D341Med (cell line): ENCODE measurements at places on chromosomes 1 and 21.

DNA sequence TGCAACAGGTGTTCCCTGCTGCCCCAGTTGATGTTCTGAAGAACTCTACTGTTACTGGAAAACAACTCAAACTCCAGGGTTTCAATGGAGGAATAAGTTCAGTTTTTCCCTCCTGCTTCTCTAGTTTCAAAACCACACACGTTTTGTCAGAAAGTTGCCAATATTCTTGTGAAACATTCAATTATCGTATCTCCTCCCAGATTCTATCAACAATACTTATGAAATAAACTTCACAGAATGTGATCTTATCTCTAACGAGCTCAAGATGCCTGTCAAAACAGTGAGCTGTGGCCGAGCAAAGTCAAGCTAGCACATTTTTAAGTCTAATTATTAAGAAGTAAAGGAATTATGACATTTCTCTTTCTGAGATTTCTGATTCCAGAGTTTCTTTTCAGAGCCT is 4.7 kb downstream of the OR2B11 start:
- no peak for DNase-seq

DNA sequence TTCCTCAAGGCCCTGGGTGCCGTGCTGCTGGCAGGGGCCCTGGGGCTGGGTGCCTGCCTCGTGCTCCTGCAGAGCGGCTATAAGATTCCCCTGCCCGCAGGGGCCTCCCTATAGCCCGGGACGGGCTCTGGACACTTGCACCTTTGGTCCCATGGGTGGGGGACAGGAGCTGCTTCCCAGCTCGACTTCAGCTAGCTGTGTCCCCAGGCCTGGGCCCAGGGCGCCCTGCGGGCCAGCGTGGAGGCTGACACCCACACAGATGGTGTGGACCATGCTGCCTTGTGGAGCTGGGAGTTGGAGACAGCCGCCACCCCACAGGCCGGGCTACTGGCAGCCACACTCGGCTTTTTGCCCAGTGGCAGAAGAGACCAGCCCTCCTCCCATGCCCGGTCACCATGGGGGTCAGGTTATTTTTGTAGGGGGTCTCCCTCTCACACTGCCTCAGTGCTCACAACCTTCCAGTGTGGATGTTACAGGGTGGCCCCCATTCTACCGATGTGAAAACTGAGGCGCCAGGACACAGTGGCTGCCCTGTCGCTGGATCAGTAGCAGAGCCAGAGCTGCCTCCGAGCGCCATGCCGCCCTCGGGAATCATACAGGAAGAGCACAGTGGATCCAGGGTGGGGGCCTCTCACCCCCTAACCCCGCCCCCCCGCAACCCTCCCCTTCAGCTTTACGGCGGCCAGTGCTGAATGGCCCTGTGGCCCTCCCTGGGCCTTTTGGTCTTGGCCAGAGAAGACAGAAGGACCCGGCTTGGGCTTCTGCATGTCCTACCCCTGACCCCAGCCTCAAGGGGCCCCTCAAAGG is 57.8 kb downstream of the DISP3 start:
- no peak for DNase-seq

DNA sequence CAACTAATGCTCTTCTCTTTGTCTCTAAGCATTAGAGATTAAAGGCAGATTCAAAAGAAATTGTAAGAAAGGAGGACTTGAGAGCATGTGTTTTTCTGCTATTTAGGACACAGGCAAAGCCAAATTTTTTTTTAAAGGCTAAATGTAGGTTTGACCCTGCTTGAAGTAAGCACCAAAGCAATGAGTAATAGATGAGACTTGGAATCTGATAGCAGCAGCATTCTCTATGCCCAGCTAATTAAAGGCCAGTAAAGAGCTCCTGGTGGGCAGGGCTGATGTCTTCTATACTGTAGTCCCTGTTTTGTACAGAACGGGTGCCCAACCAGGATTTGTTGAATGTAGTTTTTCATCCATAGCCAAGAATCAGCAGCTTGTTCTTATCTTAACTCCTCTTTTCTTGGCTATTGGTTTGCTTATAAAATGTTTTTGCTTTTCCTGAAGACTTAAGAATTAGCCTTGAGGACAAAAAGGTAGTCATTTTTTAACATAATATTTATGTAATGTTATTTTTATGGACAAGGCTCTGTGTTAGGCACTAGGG is 179.6 kb downstream of the LMO4 start:
- no peak for DNase-seq

GRCh38 chr21:28738882-28739281 is 253.8 kb downstream of the LTN1 start:
- DNase-seq = no peak

DNA sequence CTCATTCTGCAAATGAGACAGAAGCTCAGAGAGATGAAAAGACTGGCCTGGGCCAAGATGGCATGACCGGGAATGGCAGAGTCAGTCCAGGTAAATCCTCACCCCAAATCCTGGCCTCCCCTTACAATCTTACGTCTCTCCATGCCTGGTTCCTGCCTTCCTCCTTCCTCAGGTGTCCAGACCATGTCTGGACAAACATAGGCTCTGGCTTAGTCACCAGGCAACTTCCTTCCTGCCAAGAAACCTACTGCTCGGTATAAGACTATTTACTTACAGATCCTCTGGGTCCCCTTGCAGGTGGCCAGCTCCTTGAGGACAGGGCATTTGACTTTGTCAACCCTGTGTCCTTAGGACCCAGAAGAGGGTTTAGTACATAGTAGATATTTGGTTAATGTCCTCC is 69.4 kb upstream of the ROR1 start:
- no peak for DNase-seq

DNA sequence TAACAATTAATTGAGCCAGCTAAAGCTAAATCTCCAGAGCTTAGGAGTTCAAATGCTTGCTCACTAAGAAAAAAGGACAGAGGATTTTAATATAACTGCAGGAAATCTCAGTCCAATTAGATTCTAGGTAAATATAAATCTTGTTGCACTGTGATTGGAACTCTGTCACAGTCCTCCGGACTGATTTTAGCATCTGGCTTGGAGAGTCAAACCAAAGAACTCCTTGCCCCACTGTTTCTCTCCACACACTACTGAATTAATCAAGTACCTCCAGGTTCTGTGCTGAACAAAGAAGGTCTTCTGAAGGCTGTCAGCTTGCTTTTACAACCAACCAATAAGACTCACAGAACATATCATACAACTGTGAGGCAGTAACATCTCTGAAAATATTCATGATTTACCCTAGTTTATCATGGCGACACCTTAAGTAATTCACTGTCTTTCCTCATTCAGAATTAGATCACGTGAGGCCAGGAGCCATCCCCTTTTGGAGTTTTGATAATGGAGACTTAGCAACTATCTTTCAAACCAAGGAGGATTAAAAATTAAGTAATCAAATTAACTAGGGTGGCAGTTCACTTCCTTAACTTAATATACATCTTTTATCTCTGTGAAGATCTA is 176.0 kb downstream of the RERE start:
- DNase-seq = no peak

DNA sequence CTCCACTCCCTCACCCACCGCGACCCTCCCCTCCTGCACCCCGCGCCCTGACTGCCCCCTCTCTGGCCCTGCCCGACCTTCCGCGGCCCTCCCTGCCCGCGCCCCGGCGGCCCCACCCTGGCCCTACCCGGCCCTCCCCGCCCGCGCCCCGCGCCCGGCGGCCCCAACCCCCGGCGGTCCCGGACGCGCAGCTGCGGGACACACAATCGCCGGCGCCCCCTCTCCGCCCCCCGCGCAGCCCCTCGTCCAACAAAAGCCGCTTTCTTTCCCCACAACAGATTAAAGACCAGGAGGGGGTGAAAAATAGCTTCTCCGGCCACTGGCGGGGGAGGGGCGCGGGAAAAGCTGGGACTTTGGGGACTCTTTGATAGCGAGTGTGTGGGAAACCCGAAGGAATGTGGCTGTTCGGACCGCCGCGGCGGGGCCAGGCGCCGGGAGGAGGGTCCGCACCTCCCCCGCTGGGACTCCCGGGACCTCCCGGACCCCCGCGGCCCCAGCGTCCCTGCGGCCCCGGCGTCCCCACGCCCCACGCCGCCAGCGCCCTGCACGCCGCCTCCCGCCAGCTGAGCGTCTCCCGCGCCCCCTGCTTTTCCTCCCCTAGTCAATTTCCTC is 8.8 kb upstream of the ID3 start:
- DNase-seq = no peak

- no peak for DNase-seq
These were observed 7.8 kb downstream of the RNF2 start for GRCh38 chr1:185053204-185053603.

GRCh38 chr1:22341791-22342605 is 109.7 kb upstream of the ZBTB40 start:
- no peak for DNase-seq

DNA sequence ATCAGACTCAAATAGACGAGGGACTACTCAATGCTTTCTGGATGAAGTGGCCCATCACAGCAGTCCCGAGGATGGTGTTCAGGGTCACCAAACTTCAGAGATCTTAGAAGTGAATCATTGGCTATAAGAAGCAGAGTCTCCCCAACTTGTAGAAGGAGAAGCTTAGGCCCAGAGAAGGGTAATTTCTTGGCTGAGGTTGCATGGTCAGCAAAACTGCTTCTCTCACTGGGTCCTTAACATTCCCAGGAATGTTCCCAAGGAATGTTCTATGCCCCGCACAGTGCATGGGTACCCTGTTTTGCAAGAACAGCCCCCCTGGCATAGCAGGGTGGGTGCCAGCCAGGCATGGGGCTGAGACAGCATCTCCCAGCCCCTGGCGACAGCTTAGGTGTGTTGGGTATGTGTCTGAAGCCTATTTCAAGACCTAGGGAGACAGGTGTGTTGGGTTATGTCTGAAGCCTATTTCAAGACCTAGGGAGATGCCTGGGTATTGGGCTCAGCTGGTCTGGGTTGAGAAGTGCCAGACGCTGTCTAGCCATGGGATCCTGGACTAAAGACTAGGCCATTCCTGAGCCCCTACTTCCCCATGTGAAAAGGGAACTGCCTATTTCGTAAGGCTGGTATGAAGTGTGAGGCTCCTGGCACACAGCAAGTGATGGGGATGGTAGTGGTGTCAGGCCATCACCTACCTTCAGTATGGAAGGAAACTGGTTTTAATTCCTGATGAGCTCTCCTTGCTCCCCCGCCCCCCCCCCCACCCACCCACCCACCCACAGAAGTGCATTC is 26.1 kb downstream of the PADI6 start:
- no peak for DNase-seq

GRCh38 chr1:38131024-38131585 is 84.5 kb upstream of the POU3F1 start:
- DNase-seq = no peak

DNA sequence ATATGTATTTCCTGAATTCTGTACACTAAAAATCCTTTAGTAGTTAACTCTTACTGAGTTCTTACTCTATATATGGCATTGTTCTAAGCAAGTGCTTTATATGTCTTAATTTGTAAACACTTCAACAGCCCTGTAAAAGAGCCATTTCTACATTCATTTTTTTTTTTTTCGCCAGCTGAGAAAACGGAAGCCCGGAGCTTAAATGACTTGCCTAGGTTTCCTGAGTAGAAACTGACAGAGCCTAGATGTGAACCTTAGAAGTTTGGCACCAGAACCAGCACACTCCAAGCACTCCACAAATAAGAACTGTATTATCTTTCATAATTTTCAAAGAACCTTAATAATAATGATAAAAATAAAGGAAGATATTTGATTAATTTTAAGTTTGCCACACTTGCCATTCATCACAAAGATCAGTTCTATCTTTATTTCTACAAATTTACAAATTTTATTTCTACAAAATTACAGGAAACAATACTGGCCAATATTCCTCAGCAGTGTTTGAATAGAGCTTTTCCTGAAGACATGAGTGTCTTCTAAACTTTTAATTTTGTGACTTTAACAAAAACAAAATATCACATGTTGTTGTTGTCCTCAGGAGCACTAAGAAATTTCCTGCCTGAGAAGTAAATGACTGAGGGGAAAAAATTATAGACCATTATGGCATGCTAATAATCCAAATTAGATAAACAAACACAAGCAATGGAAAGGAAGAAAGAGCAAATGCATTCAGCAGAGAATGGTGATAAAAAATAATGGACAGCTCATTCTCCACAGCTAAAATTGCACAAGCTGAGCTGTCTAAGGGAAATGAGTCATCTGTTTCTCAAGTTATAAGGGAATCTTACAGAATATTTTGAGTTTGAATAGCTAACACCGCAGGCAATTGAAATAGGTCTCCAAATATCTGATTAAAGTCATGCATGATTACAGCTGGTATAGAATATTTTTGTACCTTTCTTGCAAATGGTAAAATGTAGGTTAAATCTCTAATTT is 71.2 kb downstream of the DPYD start:
- no peak for DNase-seq

DNA sequence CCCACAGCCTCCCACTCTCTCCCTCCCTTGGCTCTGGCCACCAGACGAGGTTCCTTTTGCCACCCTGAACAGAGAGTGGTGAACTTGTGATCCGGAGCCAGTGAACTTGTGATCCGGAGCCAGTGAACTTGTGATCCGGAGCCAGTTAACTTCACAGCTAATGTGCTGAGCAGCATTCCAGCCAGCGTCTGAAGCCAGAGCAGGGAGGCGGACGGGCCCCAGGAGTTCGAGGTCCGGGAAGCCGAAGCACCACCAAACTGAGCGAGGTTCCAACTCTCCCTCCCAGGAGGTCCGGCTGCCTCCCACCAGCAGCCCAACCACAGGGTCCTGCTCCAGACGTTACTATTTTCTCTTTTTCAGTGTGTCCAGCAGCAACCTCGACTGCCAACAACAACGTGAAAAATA is 85.8 kb downstream of the SYF2 start:
- DNase-seq = no peak

DNA sequence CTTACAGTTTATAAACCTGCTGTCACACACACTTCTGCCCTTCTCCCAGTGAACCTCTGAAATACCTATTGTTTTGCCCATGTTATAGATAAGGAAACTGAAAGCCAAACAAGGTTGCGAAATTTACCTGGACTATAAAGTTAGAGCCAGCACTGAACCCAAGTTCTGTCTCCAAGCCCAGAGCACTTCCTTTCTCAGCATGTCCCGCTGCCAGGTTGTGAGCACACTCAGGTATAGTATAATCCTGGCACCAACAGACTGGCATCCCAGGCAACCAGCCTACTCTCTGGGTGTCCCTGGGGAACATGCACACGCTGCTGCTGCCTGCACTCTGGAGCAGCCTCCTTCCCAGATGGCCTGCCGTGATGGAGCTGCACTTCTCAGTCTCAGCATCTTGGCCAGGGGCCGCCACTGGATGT is 45.1 kb downstream of the PGBD5 start:
- peak; percentile 80 for DNase-seq

- DNase-seq = no peak
These were observed 708.8 kb downstream of the LTN1 start for GRCh38 chr21:28283641-28284490.

- DNase-seq = peak; percentile 81
These were observed 67.5 kb upstream of the VAMP3 start for GRCh38 chr1:7703321-7704213.

DNA sequence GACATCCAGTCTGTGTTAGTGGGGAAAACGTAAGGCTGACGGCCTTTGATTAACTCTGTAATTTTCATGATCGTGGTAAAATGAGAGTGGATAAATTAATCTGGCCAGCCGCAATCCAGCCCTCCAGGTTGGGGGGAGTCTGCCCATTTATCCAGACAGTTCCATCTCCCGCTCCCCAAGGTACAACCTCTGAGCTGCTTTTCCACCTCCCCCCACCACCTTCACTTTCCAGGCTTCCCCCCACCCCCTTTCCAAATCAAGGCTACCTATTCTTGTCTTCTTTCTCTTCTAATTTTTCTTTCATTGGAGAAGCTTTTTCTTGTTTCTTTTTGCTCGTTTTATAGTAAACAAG is 6.0 kb downstream of the MIER1 start:
- DNase-seq = no peak
